Activated CD4-positive, alpha-beta T cell treated with anti-CD3 and anti-CD28 coated beads for 48 hours (primary cell): ENCODE measurements at places on chromosomes 6 and 20.
A peak's percentile ranks its signal among the peaks of the same experiment; 100 is the strongest.

GRCh38 chr6:129331450-129332138, 378.4 kb downstream of the ARHGAP18 start:
- DNase-seq, result no peak

GRCh38 chr20:63686492-63687321, 9.7 kb upstream of the TNFRSF6B start:
- peak; percentile 76 for DNase-seq

- DNase-seq, result no peak
These were observed 195.0 kb downstream of the ARHGAP18 start for GRCh38 chr6:129515004-129515403.

GRCh38 chr20:32917191-32917950, 58.6 kb downstream of the EFCAB8 start:
- no peak for DNase-seq

DNA sequence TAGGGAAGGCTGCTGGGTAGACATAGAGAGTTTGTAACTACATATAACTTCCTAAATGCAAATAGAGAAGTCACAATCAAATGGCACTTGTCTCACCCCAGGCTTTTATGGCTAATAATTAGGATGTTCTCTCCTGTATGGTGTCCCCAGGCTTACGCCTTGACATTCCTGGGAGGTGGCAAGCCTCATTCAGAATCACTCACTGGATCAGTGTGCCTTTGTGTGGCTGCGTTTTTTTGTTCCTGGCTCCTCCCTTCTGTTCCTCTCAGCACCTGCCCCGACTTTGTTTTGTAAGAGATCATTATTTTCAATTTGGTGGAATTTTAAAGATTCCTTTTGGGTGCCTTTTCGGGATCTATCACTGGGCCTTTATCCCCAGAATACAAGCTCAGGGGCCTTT, 5.7 kb downstream of the LAMP5 start:
- DNase-seq, result no peak

GRCh38 chr20:1907586-1907985, 12.4 kb downstream of the SIRPA start:
- DNase-seq, result no peak
